ENCODE measurements at places on chromosomes 4 and X.

GRCh38 chr4:17182888-17183287, 284.4 kb upstream of the LDB2 start:
- DNase-seq: no peak

GRCh38 chr4:88964450-88964849, 92.5 kb downstream of the FAM13A start:
- DNase-seq: no peak

- no peak for DNase-seq
Measured at GRCh38 chrX:49264460-49264859, at the start of gene FOXP3. Gene FOXP3 (minus strand): TSS chrX:49264710. CDS start chrX:49258505, 6,205 bp downstream.

DNA sequence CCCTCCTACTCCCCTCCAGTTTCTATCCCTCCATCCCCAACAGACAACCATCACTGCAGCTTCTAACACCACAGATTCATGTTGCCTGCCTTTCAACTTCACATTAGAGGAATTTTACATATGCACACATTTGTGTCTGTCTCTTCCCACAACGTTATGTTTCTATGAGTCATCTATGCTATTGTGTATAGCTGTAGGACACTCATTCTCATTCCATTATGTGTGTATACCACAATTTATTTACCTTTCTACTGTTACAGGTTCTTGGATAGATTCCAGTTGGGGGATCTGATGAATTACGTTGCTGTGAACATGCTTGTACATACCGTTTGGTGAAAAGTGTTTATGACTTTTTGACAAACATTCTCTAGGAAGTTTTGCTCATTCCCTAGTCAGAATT, 58.8 kb upstream of the TRPC3 start:
- DNase-seq: no peak

- DNase-seq: no peak
Measured at GRCh38 chr4:15013585-15013984, 11.3 kb downstream of the CPEB2 start.

DNA sequence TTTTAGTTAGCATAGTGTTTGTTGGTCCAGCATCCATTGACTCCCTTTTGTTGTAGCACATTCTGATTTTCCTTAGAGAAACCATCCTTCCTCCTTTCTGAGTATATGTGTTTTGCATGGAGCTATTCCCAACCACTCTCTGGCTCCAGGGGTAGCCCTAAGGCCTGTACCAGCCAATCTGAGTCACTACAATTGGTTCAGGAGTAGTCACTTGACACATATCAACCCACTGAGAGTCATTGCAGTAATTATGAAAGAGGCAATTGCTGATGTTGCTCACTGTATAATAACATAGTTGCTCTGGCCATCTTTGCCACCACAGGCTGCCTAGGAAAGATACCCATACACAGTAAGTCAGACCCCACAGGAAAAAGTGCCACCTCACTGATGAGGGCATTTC, 71.2 kb upstream of the GRID2 start:
- no peak for DNase-seq

- no peak for DNase-seq
Measured at GRCh38 chrX:96102997-96103396, 581.6 kb upstream of the DIAPH2 start.

- DNase-seq: no peak
Measured at GRCh38 chrX:154486052-154486395, 391 bp downstream of the UBL4A start.

GRCh38 chrX:39465906-39466305, 631.9 kb downstream of the BCOR start:
- DNase-seq: no peak

Measured in iPS DF 19.7 (cell line).